ENCODE measurements at places on chromosomes 5 and 9.

GRCh38 chr9:80957801-80958200, 731.5 kb downstream of the TLE1 start:
- DNase-seq, result no peak

DNA sequence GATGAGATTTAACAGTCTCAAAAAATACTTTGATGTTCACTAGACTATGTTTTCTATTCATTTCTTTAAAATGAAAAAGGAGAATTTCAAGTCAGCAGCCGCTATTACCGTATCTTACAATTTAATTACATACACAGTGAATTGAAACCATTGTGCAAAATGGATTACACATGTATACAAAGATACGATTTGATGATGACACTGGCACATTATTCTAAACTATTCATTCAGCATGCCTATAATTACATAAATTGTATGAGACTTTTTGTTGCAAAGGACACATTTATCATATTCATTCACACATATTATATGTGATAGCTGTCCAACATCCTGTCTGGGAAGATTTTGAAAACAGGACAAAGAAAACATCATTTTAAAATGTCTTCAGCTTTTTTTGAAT, 118.3 kb upstream of the VCAN start:
- DNase-seq, result no peak

DNA sequence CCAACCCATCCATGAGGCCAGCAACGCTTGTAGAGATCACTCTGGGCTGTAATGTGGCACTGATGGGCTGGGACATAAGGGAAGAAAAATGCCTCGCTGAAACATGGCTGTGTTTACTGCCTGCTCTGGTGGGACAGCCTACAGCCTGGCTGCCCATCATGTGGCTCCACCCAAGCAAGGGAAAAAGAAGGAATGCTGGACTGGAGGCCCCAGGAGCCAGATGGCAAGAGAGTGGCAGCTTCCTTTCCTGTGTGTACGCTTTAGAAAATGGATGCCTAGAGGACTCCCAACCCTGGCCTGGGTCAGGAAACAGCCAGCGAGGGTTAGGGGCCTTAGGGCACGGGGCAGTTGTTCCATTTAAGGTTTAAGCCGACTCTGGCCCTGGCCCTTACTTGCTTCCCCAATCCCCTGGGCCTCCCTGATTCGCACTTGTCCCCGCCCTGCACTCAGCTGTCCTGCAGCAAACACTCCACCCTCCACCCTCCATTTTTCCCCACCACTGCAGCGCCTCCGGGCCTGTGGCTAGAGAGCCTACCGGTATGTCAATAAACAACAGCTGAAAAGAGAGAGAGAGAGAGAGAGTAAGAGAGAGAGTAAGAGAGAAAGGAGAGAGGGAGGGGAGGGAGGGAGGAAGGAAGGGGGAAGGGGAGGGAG, 819.4 kb downstream of the SEMA5A start:
- DNase-seq, result no peak

DNA sequence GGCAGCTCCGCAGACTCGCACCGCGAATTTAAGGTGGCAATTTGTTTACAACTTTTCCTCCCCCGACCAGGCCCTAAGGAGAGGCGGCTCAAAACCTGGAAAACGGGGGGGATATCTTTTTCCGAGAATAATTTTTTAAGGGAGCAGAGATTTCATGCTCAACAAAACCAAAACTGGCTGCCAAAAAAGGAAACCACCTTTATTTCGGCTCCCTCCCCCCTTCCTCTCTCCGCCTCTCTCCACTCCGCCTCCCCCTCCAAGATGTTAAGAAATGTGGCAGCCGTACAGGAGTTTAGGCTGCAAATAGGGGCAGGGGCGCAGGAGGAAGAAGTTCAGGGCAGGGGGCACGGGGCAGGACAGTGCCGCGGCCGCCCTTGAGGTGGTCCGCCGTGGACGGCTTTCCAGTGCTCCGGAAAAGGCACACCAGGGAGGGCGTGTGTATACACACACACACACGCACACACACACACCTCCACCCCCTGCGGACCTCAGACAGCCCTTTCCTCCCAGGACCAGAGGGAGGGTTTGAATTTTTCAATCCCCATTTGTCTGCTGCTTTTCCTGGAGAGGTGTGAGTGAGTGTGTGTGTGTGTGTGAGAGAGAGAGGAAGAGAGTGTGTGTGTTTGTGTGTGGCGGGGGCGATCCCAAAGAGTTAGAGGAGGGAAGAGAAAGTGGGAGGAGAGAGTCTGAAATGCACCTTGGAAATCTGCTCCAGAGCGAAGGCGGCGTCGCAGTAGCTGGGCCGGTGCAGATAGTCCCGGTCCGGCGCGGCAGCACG, 9.1 kb downstream of the PTCH1 start:
- DNase-seq, result peak; percentile 64

DNA sequence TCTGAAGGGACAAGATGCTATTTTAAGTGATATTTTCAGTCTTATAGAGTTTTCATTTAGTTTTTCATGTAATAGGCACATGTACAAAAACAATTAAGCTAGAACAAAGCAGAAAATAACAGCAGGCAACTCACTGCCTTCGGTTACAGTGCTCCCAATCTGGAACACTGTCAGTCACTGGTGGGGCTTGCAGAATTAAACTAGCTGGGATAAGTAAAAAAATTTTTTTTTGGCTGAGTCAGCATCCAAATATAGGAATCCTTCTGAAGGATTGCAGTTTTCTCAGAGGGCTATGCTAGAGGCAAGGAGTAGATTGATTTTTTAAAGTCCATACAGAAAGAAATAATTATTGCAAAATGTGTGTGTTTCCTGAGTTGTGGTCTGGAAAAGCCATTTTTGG, 250.2 kb upstream of the RFX3 start:
- DNase-seq, result no peak

DNA sequence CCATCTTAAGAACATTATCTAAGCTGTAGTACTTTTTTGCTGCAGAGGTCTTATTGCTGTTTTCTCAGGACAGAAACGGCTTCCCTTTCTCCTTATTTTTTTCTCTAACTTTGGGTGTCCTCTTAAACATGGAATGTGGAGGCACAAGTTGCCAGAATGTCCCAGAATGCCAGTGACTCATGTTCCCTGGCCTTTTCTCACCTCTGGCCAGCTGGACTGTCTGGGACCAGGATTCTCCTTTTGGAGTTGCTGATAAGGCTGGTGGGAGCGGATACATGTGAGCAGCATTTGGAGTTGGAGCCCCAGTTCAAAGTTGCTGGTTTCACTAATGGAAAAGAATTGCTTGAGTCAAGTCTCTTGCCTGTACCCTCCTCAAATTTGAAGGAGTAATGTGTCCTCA, 112.8 kb downstream of the ARHGAP26 start:
- DNase-seq, result peak; percentile 46

Measured in tibial artery (tissue), 4 donors.